Stimulated activated CD4-positive, alpha-beta T cell treated with anti-CD3 and anti-CD28 coated beads, Interleukin-15, amount 100 ng/mL, for 1 hour (primary cell): ENCODE measurements at places on chromosomes 7 and 10.

DNA sequence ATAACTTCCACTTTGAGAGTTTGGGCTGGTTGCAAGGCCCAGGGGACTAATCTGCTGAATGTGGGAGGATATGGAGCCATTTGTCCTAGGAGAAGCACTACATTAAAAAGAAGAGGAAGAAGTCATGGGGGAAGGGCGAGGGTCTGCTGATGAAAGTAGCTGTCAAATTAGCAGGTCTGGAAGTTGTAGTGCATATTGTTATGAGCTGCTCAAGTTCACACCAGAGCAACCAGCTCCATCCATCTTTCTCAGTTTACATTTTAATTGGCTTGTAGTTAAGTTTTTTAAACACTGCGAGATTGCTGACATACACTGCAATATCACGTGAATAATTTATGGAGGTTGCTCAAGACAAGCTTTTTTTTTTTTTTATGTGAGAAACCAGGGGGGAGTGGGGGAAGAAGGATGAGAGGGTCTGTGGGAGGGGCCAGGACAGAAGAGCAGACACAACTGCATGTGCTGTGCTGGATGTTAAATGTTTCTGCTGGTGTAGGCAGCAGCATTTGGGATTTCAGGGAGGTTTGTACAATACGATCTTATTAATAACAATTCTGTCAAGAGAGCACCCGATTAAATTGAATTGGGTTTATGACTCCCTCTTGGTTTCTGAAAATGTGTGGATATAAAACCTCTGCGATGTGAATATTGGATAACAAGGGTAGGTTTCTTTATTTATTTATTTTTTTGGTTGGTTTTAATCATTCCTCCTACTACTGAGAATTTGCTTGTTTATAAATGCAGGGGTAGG is 759.0 kb upstream of the GALNT17 start:
- no peak for DNase-seq

- DNase-seq, result no peak
These were observed 187.8 kb downstream of the CRPPA start for GRCh38 chr7:16233517-16233916.

GRCh38 chr10:34126371-34127151 is 688.5 kb downstream of the PARD3 start:
- no peak for DNase-seq

- no peak for DNase-seq
These were observed 51.0 kb downstream of the CAV1 start for GRCh38 chr7:116575853-116576252.

DNA sequence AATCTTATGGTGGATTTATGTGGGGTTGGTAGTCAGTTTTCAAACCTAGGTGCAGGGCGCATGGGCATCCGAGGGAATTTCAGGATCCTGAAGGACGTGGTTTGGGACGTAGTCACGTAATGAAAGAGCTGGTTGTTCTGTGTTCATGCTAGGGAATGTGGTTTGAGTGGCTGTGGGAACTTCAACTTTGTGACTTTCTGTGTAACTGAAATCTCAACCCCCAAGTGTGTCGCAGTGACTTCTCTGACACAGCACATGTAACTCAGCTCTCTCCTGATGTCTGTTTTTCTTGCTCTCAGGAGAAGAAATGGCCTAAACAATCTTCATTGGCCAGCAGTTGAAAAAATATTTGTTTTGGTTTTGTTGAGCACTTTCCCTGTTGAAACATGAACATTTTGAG is 199.0 kb downstream of the PTEN start:
- DNase-seq, result no peak

DNA sequence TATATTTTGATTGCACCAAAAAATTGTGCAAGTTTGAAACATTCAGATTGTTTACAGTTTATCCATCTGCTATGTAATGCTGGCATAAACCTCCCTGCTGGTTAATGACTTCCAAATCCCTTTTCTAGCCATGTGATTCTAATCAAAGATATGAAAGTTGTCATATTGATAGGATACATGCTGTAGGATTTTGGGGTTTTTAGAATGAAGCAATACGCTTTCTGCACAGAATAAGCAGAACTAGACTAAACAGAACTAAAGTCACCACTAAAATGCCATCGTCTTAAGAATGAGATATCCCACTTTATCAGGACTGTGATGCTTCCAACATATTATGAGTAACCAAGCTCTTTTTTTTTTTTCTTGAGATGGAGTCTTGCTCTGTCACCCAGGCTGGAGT is 856 bp downstream of the SSMEM1 start:
- DNase-seq, result no peak

DNA sequence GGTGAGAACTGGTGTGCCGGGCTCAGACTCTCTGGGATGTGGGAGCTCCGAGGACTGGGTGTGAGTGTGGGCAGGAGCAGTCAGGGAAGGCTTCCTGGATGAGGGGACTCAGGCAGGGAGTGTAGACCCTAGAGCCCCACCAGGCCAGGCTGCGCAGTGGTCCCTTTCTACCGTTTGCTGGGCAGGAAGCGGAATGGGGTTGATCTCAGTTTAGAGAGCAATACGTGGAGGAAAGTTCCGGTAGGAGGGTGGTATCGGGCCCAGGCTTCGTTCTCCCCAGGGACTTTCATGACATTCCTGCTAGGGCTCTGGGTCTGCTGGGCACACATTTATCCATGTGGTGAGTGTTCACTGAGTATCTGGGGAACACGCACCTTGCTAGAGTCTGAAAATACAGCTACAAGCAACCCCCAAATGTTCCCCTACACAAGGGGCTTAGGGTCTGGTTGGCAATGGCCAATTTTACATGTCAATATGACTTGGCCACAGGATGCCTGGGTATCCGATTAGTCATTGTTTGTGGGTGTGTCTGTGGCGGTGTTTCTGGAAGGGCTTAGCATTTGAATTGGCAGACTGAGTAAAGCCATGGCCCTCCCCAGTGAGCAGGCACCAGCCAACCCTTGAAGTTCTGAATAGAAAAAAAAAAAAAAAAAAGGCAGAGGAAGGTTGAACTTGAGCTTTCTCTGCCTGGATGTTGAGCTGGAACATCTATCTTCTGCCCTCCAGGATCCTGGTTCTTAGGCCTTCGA is 20.8 kb downstream of the GHRHR start:
- no peak for DNase-seq

GRCh38 chr10:67666416-67667034 is 29.5 kb downstream of the CTNNA3 start:
- no peak for DNase-seq

DNA sequence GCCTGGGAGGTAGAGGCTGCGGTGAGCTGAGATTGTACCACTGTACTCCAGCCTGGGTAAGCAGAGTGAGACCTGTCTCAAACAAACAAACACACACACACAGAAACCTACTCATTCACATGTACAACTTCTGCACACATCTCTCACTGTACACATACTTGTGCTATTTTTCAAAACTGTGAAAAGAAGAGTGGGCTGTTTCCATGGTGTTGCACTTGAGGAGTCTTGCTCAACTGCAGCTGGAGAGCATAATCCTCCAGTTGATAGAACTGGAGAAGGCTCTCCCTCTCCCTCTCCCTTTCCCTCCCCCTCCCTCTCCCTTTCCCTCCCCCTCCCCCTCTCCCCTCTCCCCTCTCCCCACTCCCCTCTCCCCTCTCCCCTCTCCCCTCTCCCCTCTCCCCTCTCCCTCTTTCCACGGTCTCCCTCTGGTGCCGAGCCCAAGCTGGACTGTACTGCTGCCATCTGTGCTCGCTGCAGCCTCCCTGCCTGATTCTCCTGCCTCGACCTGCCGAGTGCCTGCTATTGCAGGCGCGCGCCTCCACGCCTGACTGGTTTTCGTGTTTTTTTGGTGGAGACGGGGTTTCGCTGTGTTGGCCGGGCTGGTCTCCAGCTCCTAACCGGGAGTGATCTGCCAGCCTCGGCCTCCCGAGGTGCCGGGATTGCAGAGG is 43.7 kb upstream of the DLD start:
- no peak for DNase-seq
